ENCODE measurements at places on chromosomes 4 and X.
A peak's percentile ranks its signal among the peaks of the same experiment; 100 is the strongest.

- DNase-seq: no peak
These were observed 110.4 kb downstream of the SCD5 start for GRCh38 chr4:82688091-82688795.

GRCh38 chrX:19670321-19670750 lies 155.0 kb upstream of the MAP3K15 start:
- no peak for DNase-seq

- no peak for DNase-seq
These were observed 188.6 kb downstream of the NSUN7 start for GRCh38 chr4:40938337-40938736.

- no peak for DNase-seq
These were observed 12.3 kb upstream of the INPP4B start for GRCh38 chr4:142858446-142858845.

- DNase-seq: peak; percentile 17
These were observed 294.0 kb downstream of the CAMK2D start for GRCh38 chr4:113467581-113467980.

DNA sequence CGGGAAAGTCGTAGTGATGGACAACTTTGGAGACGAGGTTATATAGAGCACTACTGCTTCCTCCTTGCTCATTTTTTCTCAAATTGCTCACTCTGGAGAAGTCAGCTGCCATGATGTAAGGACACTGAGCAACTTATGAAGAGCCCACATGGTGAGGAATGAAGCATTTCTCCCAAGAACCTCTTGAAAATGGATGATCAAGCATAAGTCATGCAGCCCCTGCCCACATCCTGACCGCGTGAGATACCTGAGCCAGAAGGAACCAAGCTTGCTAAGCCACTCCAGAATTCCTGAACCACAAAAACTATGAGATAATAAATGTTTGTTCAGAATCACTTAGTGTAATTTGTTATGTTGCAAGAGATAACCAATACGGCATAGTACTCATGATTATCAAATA lies 42.8 kb downstream of the PDE5A start:
- DNase-seq: no peak

DNA sequence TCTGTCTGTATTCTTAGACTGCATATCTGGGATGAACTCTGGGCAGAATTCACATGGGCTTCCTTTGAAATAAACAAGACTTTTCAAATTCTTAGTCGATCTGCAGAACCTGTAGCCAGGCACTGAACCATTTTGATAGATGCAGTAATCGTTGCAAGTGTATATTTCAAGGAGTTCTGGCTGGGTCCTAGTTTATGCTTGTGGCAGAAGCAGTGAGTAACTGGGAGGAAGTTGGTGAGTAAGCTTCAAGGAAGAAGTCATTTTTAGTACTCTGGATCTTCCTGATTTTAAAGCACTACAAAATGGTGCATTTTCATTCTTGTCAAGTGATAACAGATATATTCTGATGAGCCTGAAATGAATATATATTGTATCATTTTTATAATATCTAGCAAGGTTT lies 9.5 kb downstream of the HPRT1 start:
- DNase-seq: peak; percentile 34

- no peak for DNase-seq
These were observed 329.8 kb downstream of the NR3C2 start for GRCh38 chr4:148112231-148112982.

DNA sequence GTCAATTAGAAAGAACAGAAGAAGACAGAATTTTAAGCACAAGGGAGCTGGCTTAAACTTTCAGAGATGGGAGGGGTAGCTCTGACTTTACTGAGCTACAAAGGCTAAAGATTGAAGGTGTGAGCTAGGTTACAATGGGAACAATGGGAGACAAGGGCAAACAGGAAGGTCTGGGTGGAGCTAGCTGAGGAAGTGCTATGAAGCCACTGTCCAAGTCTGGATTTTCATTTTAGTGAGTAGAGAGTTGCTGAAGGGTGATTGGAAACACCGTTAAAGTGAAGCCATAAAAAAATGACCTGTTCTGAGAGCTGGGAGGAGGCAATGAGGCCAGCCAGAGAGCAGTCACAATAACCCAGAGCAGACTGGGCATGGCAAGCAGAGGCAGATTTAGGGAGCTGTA lies 104.3 kb upstream of the CITED1 start:
- no peak for DNase-seq

DNA sequence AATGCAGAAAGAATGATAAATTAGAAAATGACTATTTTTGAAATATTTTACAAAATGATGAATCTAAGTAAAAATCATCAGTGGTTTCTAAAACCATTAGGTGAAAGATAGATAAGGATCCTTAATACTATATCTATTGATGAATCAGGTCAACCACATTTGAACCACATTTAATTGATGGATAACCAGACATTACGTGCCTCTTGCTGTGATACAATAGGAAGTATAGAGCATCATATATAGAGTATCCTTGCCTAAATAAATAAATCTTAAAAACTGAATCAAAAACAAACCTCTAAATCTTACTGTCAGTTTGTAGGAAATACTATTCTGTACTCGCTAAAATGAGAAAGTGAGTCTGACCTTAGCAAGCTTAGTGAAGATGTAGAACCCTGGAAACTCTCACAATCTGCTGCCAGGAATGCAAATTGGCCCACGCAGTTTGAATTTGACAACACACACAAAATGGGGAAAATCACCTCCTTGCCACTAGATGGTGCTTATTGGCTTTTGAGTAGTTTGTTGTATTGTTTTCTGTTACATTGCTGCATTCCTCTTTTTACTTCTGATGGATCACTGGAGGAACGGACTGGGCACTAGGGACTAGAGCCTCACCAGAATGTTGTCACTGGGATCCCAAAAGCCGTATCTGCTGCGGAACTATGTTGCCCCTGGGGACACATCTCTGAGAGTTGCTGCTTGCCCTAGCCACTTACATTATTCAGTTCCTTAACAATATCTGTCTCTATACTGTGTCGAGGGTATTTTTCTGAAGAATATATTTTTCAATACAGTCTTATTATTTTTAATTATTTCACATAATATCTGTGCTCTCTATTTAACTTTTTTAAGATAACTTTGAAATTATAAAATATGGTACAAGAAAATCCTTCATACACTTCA lies 25.4 kb upstream of the SLAIN2 start:
- peak; percentile 62 for DNase-seq

- no peak for DNase-seq
These were observed 3.5 kb upstream of the BMP2K start for GRCh38 chr4:78772526-78773091.

GRCh38 chrX:94961730-94962129 lies 1287.7 kb downstream of the FAM133A start:
- no peak for DNase-seq

GRCh38 chr4:99887837-99888236 lies 6.4 kb downstream of the LAMTOR3 start:
- DNase-seq: peak; percentile 20

DNA sequence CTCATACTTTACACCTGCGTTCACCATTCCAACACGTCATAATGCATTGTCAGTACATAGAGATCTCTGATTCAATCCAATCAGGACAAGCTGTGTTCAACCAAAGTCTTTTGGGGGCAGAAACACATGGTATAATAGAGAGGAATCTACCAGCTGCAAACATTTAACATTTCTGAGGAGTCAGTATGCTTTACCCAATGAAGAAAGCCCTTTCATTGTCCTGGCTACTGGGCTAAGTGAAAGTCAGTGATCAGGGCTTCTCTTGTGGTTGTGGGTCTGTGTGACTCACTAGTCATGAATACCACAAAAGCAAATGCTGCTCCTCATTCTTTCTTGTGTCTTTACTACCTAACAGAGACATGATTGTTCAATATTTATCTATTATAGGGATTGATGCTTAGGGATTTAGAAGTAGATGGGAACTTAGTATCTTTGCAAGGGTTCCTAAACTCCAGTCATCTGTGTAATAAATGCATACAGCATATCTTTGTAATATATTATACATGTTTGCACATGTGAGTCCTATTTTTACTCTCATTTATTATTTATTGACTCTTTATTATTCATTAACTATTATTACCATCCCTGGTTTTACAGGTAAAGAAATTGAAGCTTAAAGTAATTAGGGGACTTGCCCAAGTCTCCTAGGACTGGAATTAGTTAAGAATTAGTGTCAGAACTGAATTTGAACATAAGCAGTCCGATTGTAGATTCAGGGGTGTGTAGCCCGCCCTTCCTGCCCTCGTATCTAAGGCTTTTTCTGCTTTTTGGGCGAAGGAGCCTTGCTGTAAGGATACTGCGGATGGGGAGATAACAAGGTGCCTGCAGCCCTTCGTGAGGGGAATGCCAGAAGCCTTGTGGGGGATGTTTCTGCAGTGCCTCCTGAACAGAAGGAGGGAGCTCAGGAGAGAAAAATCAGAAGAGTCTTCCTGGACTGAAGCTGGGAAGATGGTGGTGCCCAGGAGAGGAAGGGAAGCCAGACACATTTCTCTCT lies 353.1 kb upstream of the BOD1L1 start:
- peak; percentile 80 for DNase-seq

DNA sequence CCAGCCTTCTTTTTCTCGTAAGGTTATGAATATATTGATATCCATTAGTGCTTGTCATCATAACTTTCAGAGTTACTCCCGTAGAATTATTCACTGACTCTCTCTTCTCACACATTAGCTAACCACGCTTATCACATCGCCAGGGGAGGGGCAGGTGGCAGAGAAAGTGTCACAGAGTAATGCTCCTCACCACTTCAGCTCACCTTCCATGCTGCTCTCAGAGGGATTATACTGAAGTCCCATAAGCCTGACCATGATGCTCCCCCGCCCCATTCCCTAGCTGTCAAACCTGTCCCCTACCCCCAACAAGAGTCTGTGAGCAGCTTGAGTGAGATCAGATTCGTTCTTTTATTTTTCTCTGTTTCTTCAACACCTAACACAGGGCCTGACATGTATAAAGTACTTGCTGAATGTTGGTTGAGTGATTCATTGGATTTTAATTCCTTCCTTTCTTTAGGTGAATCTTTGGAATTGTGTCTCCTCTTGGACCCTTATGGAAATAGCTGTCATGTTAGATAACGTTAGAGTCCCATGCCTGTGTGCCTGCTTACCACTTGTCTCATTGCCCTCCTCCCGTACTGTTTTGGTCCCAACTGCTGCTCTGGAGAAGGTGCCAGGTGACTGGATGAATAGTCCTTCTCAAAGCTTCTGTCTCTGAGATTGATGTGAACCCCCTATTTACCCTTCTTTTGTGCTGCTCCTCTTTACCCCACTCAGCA lies 55.1 kb downstream of the RS1 start:
- DNase-seq: no peak

GRCh38 chrX:43805579-43805978 lies 76.7 kb downstream of the MAOB start:
- DNase-seq: no peak

- no peak for DNase-seq
These were observed 21.5 kb downstream of the ABLIM2 start for GRCh38 chr4:8136972-8137710.

DNA sequence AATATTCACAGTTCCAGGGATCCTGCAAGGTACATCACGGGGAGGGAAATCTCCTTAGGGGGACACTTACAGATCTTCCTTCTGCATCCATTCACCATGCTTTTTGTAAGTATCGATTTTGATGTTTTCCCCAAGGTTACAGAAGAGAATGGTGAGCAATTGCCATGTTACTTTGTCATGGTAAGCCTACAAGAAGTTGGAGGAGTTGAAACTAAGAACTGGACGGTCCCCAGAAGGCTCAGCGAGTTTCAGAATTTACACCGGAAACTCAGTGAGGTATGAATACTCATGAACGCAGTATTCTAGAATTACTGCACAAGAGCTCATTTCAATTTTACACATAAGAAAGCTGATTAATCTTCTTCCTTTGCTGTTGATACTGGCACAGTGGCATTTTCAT lies 53.9 kb downstream of the LRP2BP start:
- no peak for DNase-seq

DNA sequence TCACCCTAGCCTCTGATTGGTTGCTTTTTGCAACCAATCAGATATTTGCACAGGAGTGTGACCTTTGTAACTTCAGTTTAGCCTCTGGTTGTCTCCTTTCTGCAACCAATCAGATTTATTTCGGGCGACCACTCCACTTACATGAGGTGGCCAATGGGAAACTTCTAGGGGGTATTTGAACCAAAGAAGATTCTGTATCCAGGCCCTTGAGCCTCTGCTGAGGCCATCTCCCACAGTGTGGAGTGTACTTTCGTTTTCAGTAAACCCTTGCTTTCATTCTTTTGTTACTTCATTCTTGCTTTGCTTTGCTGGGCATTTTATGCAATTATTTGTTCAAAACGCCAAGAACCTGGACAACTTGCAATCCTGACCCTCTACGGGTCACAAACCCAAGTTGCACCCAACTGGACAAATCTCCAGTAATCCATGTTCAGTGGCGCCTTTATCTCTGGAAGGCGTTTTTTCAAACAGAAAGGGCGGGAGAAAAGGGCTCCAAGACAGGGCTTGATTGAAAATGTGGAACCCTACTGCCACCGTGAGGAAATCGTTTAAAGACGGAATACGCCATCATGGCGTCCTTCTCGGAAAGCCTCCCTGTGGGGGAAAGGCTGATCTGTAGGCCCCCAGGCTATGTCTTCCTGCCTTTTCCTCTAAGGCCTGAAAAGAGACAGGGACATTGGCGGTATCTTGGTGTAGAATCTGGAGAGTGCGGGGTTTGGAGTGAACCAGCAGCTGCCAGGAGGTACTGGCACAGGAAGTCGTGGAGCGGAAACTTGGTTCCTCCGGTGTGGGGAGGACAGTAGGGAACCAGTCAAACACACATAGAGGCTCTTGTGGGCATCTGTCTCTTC lies 184.6 kb downstream of the OR13H1 start:
- DNase-seq: peak; percentile 47

DNA sequence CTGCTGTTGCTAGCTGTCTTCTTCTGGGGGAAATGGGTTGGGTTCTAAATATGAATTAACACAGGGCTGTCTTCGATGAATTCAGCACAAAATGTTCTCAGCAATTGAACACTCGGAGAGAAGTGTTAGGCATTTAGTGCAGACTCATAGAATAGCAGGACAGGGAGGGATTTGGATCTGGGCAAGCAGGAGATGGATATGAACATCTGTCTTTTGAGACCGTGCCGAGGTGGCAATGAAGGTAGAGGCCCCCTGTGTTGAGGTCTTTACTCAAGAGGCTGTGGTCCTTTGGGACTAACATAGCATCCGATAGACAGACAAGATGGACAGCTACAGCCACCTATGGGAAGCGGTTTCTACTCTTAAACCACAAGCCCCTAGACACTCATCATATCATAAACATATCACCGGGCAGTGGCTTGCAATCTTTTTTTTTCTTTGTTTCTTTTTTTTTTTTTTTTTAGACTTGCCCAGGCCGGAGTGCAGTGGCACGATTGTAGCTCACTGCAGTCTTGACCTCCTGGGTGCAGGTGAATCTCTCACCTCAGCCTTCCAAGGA lies 6.7 kb downstream of the CD99 start:
- no peak for DNase-seq

- DNase-seq: no peak
These were observed 64.2 kb downstream of the MTMR1 start for GRCh38 chrX:150757371-150757770.

GRCh38 chr4:7335344-7336066 lies 99.2 kb downstream of the PSAPL1 start:
- peak; percentile 67 for DNase-seq

All from AG08396 (cell line).